ENCODE measurements at places on chromosomes 1 and 21.

DNA sequence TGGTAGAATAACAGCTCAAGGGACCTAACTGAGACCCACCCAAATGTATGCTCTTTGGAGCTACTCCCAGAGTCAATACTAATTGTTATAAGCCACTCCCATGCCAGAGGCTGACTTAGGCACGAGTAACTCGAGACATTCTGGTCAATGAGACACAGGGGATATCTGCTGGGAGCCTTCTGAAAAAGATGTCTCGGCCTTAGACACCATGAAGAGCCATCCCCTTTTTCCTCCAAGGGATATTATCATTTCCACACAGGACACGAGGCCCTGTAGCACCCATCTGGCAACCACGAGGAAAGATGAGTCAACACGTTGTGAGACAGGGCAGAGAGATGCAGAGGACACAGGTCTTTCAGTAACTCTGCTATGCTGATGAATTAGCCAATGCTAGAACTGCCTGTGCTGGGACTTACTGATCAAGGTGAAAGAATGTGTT is 30.7 kb downstream of the ITPKB start:
- DNase-seq, result peak; percentile 52

- DNase-seq, result no peak
These were observed 5.6 kb upstream of the RRAGC start for GRCh38 chr1:38865112-38865715.

GRCh38 chr1:243731974-243732625 is 117.9 kb downstream of the AKT3 start:
- no peak for DNase-seq

DNA sequence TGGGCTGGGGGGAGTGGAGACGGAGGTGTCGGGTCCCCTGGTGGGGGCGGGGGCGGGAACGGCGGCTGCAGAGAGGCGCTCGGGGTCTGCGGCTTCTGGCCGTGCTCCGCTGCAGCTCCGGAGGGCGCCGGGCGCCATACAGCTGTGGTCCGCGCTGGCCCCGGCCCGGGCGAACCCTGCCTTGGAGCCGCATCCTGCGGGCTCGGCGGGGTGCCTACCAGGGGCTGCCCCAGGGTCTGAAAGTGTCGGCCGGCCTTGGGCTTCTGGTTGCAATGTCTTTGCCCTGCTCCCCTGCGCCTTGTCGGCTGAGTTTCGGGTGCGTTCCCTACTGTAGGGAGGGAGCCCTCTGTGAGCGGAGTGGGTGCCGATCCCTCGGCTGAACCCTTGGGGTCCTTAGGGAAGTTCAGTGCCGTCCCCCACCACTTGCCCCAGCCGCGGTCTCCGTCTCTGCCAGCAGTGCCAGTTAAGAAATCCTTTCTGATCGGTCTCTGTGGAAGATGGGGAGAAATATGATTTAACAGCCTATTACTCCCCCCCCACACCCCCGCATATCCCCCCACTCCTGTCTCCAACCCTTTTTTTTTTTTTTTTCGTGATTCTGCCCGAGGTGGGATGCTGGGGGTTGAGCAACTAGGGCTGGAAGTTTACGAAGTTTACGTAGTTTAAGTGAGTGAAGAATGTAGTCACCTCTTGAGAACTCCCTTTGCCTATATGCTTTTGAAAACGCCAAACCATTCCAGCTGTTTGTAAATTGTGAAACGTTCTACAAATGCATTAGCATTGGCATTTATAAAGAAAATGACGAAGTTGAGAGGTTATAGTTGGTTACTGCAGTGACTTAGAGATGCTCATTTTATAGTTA is 588 bp downstream of the NEXN start:
- DNase-seq, result peak; percentile 22

- DNase-seq, result no peak
These were observed 34.7 kb upstream of the CASZ1 start for GRCh38 chr1:10830961-10831668.

Data from activated CD4-positive, alpha-beta T cell treated with anti-CD3 and anti-CD28 coated beads, Interleukin-2, amount 50 U/mL, for 48 hours (primary cell).